ENCODE measurements at places on chromosomes 1 and 21.

- DNase-seq, result no peak
Observed at GRCh38 chr1:93666613-93667384, 14.8 kb downstream of the BCAR3 start.

DNA sequence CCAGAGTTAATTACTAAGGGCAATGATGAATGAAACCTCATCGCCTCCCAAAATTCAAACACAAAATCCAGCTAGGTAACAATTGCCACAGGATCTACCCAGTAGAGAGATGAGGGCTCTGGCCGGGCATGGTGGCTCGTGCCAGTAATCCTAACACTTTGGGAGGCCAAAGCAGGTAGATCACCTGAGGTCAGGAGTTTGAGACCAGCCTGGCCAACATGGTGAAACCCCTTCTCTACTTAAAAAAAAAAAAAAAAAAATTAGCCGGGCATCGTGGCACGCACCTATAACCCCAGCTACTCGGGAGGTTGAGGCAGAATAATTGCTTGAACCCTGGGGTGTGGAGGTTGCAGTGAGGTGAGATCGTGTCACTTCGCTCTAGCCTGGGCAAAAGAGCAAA, 15.8 kb downstream of the CD2 start:
- DNase-seq, result no peak

- no peak for DNase-seq
Observed at GRCh38 chr1:34824817-34825454, 32.1 kb downstream of the GJA4 start.

GRCh38 chr1:151991663-151992302, 1.9 kb downstream of the S100A10 start:
- no peak for DNase-seq

DNA sequence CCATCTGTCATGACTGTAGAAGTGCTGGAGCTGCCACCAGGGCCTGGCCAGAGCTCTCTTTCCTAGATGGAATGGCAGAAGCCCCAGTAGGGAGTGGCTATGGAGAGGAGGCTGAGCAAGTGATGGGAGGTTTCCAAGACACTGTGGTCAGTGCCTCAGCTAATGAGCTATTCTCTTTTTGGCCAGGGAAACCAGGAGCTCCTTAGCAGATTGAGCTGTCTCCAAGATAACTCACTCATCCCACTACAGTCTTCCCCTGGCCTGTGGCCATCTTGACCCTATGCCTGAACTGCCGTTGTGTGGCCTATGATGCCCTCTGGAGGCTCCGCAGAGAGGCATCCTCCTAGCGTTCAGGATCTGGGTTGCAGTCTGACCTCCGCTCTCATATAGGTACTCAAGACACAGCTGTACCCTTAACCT, 60.5 kb downstream of the ERI3 start:
- no peak for DNase-seq
